Left lung (tissue), 14 donors: ENCODE measurements at places on chromosomes 6 and 20. TPM values are rescaled to one million over a fixed set of nuclear protein-coding genes. Genes with fewer than 3 reads are reported as not detected.

DNA sequence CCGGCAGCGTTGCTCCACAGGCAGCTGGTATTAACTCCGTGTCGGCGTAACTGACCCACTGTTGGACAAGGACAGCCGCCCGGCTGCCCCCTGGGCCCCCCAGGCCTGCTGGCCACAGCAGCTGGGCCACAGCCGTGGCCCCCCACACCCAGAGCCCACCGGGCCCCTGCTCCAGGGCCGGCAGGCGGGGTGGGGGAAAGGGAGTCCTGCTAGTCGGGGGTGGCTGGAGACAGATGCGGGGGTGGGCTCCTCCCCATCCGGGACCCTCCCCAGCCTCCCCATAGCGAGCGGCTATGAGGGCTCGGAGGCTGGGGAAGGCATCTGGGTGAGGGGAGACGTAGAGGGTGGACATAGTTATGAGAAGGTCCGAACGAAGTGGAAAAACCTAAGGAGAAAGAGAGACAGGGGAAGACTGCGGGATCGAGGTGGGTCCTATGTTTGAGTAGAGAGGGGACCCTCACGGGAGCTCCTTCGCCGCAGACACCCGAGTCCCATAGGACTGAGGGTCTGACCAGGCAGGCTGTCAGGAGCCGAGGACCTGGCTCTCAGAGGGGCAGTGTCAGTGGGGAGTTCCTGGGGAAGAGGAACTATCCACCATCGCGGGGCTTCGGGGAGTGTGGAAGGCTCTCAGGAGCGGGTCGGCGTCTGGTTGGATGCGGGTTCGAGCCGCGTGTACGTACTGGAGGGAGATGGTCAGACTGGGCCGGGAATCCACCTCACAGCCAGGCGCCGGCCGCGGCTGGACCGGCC is 511 bp downstream of the VARS1 start:
- peaks cover 45% of the 10 kb centered on the region for H3K4me1 ChIP-seq
- H3K27me3 ChIP-seq: no peaks in the 10 kb centered on the region
- H3K4me3 ChIP-seq: peak overlapping the region; percentile 90
- no peaks in the 10 kb centered on the region for H3K36me3 ChIP-seq

STK4 gene
- 33.6 TPM for total RNA-seq

DNA sequence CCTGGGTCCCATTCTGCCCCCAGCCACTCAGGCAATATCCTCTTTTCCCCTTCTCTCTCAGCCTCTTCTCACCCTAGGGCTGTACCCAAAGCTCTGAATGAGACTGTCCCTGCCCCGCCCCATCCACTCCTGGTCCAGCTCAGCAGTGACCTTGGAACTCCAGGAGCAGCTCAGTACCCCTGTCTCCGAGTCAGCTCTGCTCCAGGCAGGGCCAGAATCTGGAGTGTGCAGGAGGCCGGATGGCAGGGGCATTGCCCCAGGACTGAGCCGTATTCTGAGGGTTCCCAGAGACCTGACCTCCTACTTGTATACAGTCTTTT is 2.0 kb upstream of the RAET1G start:
- peaks cover 29% of the 10 kb centered on the region for H3K4me1 ChIP-seq
- H3K27ac ChIP-seq: no peak overlapping the region
- H3K4me3 ChIP-seq: no peak overlapping the region
- H3K27me3 ChIP-seq: peaks cover 78% of the 10 kb centered on the region
- no peaks in the 10 kb centered on the region for H3K36me3 ChIP-seq

AGPAT4 gene
- 13.4 TPM for total RNA-seq

DNA sequence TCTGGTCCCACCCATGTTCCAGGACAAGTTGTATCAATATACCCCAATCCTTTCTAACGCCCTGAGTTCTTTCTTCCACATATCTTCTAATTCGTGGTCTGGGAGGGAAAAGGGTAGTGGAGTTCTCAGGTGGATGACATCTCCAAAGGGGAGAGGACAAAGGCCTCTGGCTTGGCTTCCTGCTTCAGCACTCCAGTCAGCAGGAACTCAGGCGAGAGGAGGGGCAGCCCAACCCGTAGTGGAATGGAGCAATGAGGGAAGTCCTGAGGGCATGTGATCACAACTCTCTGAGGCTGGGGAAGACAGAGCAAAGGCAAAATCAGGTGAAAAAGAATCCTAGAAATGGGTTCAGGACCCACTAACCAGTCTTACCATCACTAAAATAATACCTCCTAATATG is 9.6 kb upstream of the NRM start:
- H3K4me1 ChIP-seq: peaks cover 21% of the 10 kb centered on the region
- no peaks in the 10 kb centered on the region for H3K27me3 ChIP-seq
- H3K4me3 ChIP-seq: no peak overlapping the region
- H3K36me3 ChIP-seq: no peaks in the 10 kb centered on the region

GRCh38 chr6:74100719-74101287 is 404.8 kb downstream of the CD109 start:
- no peaks in the 10 kb centered on the region for H3K27me3 ChIP-seq
- DNase-seq: no peak
- H3K4me1 ChIP-seq: no peaks in the 10 kb centered on the region
- no peaks in the 10 kb centered on the region for H3K36me3 ChIP-seq
- no peak overlapping the region for H3K4me3 ChIP-seq

GRCh38 chr6:138593124-138593877 is 94.0 kb upstream of the NHSL1 start:
- H3K27ac ChIP-seq: peak overlapping the region; percentile 82
- no peaks in the 10 kb centered on the region for H3K36me3 ChIP-seq
- no peak overlapping the region for H3K4me3 ChIP-seq
- DNase-seq: peak; percentile 75
- no peaks in the 10 kb centered on the region for H3K27me3 ChIP-seq

GRCh38 chr6:36997811-36998722 is 7.4 kb upstream of the FGD2 start:
- no peaks in the 10 kb centered on the region for H3K36me3 ChIP-seq
- no peaks in the 10 kb centered on the region for H3K4me1 ChIP-seq
- peak overlapping the region; percentile 59 for H3K27ac ChIP-seq
- DNase-seq: no peak
- H3K4me3 ChIP-seq: no peak overlapping the region
- H3K27me3 ChIP-seq: no peaks in the 10 kb centered on the region

DNA sequence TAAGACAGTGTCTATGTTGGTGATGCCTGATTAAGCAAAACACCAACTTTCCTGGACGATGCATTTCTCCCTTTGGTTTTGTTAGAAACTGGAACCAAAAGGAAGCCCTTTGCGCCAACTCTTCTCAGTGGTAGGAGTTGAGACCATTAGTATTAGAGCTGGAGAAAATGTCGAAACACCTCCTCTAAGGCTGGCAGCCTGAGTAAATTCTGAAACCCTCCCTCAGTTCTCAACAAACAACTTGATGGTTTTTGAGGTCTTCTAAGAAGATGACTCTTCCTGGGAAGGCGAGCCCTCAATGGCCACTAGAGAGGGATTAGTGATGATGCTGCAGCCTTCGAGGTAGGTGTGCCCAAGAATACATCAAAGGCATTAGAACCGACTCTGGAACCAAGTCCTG is 78.4 kb upstream of the CCN6 start:
- no peaks in the 10 kb centered on the region for H3K36me3 ChIP-seq
- DNase-seq: no peak
- no peaks in the 10 kb centered on the region for H3K4me1 ChIP-seq
- H3K27me3 ChIP-seq: no peaks in the 10 kb centered on the region
- no peak overlapping the region for H3K27ac ChIP-seq

LAMA2 gene
- total RNA-seq: 86.4 TPM

PLCG1 gene
- 64.9 TPM for total RNA-seq

KLHDC3 gene
- total RNA-seq: 65.4 TPM

MMP24 gene
- total RNA-seq: 7.3 TPM

GNMT gene
- total RNA-seq: 1.0 TPM

DNA sequence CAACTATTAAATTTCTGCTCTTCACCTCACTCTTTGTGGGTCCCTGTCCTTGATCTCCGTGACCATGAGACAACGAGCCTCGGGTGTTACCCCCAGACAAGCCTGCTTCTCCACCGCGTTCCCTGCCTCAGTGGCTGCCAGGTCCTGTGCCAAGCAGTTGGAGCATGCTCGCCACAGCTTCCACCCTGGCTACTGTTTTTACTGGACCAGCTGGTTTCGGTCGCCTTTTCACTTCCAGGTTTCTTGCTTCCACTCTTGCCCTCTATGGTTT is 5.6 kb downstream of the TP53RK start:
- H3K27me3 ChIP-seq: no peaks in the 10 kb centered on the region
- H3K4me3 ChIP-seq: peak overlapping the region; percentile 10
- DNase-seq: no peak
- peaks cover 40% of the 10 kb centered on the region for H3K4me1 ChIP-seq
- H3K27ac ChIP-seq: no peak overlapping the region
- peaks cover 22% of the 10 kb centered on the region for H3K36me3 ChIP-seq

SGK2 gene
- total RNA-seq: 0.39 TPM

DNA sequence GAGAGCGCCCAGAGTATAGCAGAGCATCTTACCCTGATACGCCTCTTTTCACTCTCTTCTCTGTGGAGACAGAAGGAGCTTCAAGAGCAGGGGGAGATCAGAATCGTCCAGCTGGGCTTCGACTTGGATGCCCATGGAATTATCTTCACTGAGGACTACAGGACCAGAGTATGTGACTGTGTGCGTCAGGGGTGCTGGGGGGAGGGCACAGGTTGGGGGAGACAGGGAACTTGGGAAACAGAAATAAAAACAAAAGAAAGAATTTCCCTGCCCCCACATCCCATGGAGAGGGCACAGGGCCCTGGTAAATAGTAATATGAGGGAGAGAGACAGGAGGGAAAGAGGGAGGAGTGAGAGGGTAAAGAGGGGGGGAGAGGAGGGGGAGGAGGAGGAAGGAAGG is 3.0 kb upstream of the C4A start:
- no peak overlapping the region for H3K27ac ChIP-seq
- DNase-seq: no peak
- H3K4me1 ChIP-seq: no peaks in the 10 kb centered on the region
- H3K4me3 ChIP-seq: no peak overlapping the region
- H3K36me3 ChIP-seq: no peaks in the 10 kb centered on the region
- H3K27me3 ChIP-seq: no peaks in the 10 kb centered on the region

DNA sequence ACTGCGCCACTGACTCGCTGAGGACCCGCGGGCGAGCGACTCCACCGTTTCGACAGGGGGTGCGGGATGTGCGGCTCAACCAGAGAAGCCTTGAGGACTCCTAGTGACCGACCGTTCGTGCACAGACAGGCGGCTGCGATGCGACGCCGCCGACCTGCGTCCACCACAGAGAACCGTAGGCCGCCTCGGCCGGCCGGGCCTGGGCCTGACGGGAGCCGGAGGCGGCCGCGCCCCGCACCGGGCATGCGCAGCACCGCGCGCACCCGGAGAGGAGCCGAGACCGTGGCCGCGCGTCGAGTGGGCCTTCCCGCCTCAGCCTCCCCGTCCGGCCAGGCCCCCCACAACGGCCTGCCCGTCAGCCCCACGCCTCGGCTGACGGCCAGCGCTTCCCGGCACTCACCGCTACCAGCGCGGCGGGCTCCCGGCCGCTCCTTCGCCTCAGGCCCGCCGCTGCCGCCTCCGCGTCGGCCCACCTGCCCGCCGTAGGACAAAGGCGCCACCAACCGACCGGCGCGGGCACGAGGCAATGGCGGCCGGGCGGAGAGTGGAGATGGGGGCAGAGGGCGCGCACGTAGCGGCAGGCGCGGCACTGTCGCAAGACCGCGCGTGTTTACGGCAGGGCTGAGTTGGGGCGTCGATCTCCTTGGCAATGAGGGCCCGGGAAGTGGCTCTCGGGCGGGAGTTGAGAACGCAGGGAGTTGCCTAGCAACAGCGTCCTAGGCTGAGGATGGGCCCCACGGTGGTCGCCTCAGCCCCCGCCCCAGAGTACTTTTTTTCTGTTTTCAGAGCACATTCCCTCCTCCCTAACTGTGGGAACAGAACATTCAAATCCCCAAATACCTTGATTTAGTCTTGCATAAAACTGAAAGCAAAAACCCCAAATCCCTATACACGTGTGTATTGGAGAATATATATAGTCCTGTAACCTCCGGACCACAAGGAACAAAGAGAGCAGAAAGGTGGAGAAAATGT is at the start of gene NCOA5:
Gene NCOA5, minus strand, starts transcription at position 546 of the 972 bp plus-strand sequence. CDS start 10,538 bp downstream, outside the sequence.
- DNase-seq: peak; percentile 97
- peaks cover 30% of the 10 kb centered on the region for H3K4me1 ChIP-seq
- peak within 1 kb of the TSS; percentile 99 for H3K27ac ChIP-seq
- H3K27me3 ChIP-seq: no peaks in the 10 kb centered on the region
- no peaks in the 10 kb centered on the region for H3K36me3 ChIP-seq

MARCKS gene
- total RNA-seq: 102 TPM

FAM217A gene
- total RNA-seq: not detected

NMBR gene
- not detected for total RNA-seq

EDN3 gene
- not detected for total RNA-seq

DNA sequence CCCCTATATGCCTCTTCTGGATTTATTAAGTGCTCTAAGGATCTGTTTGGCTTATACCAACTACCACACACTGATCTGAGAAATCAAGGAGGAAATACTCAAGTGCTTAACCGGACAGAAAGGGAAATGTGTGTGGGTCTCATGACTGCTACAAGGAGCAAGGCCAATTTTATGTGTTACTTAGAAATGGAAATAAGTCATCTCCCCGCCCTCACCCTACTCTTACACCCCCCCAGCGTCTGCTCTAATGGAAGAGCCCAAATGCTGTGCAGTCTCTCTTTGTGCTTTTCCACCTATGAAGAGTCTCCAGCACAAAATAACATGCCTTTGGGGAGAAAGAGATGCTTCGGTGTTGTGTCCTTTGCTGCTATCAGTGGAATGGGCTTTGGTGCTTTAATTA is 428.8 kb upstream of the ARID1B start:
- peak; percentile 7 for DNase-seq
- no peaks in the 10 kb centered on the region for H3K27me3 ChIP-seq
- no peaks in the 10 kb centered on the region for H3K4me1 ChIP-seq
- H3K27ac ChIP-seq: no peak overlapping the region
- H3K36me3 ChIP-seq: no peaks in the 10 kb centered on the region
- H3K4me3 ChIP-seq: no peak overlapping the region

CPNE5 gene
- 1.2 TPM for total RNA-seq

DNA sequence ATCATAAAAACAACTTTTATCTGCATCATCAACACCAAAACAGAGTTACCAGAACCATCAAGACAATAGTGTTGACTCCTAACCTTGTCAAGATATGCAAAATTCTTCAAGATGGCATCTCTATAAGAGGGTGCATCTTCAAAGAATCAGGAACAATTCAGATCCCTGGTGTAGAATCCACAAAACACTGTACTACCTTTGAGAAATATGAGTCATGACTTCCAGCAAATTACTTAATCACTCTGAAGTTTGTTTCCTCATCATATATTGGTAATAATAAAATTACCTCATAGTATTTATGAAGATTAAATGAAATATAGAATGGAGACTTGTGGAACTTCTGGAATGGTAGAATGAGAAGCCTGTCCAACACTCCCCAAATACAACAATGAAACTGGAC is 221.3 kb upstream of the SUPT3H start:
- H3K4me1 ChIP-seq: no peaks in the 10 kb centered on the region
- H3K27me3 ChIP-seq: no peaks in the 10 kb centered on the region
- no peaks in the 10 kb centered on the region for H3K36me3 ChIP-seq
- no peak overlapping the region for H3K27ac ChIP-seq
